ENCODE measurements at places on chromosomes 12 and 14.

DNA sequence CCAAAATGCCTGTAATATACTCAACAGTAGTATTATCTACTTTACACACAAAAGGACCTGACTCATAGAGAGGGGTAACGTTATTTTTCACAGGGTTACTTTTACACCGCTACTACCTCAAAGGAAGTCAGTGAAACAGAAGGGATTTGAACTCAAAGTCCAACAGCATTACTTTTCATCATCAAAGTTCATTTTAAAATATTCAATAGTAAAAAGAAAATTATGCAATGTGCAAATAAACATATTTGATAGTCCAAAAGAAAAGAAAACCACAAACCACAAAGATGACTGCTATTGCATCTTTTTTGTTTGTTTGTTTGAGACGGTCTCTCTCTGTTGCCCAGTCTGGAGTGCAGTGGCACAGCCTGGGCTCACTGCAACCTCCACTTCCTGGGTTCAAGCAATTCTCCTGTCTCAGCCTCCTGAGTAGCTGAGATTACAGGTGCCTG, 15.5 kb downstream of the KIF21A start:
- DNase-seq, result no peak

DNA sequence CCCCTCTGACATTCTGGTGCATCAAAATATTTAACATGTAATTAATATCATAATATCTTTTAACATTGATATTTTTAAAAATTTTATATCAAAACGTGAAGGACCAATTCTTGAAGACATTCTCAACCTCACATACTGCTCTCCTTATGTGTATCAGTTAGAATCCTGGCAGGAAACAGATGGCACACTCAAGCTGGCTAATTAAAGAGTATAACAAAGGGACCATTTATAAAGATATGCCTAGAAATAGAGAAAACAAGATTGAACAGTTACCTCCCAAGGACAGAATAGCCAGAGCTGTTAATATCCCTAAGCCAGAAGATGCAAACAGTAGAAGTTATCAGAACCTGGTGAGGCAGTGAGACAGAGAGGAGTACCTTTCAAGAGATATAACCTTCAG, 368.7 kb downstream of the NELL2 start:
- DNase-seq, result no peak

DNA sequence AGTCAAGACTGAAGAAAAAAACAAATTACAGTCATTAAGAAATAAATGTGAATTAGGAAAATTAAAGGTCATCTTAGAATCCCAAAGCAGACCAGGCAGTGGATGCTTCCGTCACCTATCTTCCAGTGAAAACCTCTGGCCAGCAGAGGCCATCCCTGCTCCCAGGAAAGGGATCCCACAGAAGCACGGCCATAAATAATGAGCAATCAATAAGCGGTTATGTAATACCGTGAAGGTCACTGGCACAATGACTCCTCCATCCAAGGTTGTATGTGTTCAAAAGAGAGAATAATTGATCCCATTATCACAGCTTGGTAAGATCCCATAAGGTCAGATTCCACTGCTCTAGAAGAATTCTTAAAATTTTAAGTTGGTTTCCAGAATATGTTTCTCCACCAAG, 85.7 kb downstream of the PPP2R5E start:
- no peak for DNase-seq

- no peak for DNase-seq
These were observed 137.9 kb downstream of the AEBP2 start for GRCh38 chr12:19577281-19577530.

DNA sequence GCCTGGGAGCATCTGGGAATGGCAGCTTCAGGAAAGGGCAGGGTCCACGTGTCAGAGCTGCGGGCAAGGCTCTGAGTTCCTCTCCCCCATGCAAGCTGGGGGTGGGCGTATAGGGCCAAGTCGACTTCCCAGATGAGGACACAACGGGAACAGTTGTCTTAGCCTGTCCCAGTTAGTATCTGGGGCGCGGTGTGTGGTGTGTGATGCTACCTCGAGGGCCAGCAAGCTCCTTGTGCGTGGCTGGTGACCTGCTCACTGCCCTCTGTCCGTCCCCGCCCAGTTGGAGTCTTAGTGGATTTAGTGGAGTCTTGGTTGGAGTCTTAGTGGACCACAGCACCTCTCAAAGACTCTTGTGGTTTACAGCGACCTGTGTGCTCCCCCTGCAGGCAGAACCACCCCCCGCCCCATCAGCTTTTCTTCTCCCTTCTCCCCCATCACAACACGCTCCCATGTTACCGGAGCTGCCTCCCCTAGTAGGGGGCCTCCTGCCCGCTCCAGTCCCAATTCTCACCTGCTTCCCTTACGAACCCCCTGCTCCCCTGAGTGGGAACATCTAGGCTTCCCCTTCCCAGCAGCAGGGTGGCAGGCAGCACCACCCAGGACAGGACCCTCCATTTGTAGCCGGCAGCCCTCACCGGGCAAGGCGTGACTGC, 8.7 kb downstream of the ASPG start:
- no peak for DNase-seq

- DNase-seq, result peak; percentile 69
These were observed 114.2 kb upstream of the ARID2 start for GRCh38 chr12:45615268-45615667.

DNA sequence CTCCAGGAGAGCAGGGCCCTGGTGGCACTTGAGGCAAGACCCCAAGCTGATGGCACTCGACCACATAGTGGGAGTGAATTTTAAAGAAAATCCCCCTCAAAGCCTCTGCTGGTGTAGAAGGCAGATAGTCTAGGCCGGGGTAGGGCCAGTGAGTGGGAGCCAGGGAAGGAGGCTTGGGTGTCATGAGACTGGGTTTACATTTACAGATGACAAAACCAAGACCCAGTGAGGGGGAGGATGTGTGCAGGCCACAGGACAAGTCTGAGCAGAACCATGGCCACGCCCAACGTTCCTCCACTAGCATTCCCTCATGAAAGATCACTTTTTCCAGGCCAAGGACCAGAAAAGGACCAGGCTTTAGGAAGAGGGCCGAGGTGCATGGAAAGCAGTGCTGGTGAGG, 42.0 kb downstream of the EVL start:
- no peak for DNase-seq

DNA sequence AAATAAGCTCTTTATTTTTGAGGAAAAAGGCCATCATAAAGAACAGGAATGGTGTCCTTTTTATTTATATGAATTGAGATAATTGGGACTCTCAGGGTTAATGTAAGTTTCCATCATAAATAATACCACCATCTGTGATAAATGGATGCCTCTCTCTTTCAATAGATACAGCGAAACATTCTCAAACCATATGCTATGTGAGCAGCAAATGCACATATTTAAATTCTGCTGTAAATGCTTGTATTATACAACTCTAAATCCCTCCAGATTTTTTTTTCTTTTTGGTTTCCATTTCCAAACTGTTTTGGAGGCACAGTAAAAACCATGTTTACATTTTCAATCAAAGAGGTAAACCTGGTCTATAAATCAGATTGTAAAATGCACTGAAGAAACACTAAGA, 132.3 kb downstream of the TMEM132C start:
- no peak for DNase-seq

DNA sequence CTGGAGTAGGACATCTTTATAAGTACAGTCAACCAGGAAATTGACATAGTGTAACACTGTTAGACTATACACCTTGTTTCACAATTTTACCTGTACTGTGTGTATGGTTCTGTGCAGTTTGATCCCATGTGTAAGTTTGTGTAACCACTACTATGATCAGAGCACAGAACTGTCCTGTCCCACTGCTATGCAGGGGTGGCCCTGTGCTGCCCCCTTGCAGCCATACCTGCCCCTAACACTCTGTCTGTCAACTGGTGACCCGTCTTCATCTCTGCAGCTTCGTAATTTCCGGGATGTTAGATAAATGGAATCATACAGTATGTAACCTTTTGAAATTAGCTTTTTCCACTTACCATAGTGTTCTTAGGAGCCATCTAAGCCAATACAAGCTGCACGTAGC, 58.7 kb upstream of the RD3L start:
- DNase-seq, result no peak

- DNase-seq, result no peak
These were observed 136.5 kb upstream of the CRY1 start for GRCh38 chr12:107229827-107230226.

DNA sequence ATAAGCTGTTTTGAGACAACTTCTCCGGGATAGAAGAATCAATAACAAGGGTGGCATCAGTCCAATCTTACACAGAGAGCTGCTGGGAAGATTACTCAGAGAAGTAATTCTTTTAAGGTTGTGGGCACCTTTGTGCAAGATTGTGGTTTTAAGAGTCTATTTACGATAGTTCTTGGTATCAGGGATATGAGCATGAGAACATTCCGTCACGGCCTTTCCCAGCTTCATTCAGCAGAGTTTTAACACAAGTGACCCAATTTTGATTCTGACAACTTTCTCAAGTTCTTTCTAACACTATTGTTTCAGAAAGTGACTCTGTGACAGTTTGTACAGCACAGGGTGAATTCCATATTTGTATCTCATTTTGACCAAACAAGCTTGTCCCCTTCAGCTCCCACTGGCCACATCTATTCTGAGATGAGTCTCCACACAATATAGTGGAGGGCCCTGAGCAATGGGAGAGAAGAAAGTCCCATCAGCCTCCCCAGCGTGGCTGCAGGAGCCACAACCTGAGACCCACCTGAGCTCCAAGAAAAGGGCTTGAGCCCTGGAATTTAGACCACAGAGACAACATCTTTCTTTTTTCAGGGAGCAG, 869.2 kb downstream of the TMEM121 start:
- DNase-seq, result no peak

GRCh38 chr12:47819896-47820630, at the start of gene HDAC7:
Gene HDAC7 (minus strand): TSS chr12:47819903. CDS start chr12:47819785, 118 bp downstream.
- peak; percentile 95 for DNase-seq

GRCh38 chr12:42793166-42793565, 203.6 kb upstream of the PRICKLE1 start:
- no peak for DNase-seq

DNA sequence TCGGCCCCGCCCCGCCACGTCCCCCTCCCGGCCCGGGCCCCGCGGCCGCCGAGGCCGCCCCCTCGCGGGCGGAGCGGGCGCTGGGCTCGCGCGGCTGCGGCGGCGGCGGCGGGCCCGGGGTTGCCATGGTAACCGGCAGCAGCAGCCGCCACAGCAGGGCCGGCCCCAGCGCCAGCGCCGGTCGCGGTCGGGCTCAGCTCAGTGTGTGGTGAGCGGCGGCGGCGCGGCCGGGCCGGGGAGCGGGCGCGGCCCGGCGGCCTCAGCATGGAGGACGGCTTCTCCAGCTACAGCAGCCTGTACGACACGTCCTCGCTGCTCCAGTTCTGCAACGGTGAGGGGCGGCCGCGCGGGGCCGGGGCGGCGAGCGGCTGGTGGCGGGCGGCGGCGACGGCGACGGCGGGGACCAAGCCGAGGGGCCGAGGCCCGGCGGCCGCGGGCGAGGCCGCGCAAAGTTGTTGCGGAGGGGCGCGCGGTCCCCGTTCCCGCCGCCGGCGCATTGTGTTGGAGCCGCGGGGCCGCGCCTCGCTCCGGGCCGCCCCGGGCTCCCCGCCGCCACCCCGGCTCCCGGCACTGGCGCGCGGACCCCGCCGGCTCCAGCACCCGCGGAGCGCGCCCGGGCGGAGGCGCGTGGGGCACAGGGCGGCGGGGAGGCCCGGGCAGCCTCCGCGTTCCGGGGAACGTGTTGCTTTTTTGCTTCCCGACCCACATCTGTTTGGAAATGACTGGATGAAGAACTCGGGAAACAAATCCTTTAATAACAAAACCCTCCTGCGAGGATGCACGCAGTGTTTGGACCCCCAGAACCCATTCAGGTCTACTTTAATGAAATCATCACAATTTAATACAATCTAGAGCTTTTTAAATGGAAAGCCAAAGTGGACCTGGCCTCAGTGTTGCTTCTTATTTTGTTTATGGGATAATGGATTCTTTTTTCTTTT, at the start of gene EML1:
TSS of gene EML1 (plus strand) at position 201 of the 938 bp plus-strand sequence. CDS start at position 265, 64 bp downstream.
- DNase-seq, result peak; percentile 89

DNA sequence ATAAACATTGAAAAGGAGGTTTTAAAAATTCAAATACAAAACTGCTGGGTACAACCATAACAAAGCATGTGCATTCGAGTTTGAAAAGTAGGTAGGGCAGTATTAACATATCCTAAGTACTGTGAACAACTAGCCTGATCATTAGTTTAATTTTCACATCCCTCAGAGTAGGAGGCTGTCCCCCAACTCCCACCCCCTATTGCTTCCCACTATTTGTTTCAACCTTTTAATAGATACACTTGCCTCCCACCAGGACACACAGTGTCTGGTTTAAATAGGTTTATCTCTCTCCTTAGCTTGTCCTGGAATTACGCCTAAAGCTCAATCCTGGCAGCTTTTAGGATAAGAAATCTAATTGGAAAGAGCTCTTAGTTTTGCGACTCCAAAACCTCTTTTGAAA, 2.1 kb downstream of the TAOK3 start:
- DNase-seq, result no peak

Data from cardiac fibroblast (primary cell).